ENCODE measurements at places on chromosomes 6 and 20.

- DNase-seq: no peak
Observed at GRCh38 chr6:164040994-164041393, 626.5 kb downstream of the QKI start.

- DNase-seq: no peak
Observed at GRCh38 chr6:166317261-166318212, 9.3 kb upstream of the PRR18 start.

GRCh38 chr6:37314487-37315156, 39.2 kb upstream of the RNF8 start:
- no peak for DNase-seq

DNA sequence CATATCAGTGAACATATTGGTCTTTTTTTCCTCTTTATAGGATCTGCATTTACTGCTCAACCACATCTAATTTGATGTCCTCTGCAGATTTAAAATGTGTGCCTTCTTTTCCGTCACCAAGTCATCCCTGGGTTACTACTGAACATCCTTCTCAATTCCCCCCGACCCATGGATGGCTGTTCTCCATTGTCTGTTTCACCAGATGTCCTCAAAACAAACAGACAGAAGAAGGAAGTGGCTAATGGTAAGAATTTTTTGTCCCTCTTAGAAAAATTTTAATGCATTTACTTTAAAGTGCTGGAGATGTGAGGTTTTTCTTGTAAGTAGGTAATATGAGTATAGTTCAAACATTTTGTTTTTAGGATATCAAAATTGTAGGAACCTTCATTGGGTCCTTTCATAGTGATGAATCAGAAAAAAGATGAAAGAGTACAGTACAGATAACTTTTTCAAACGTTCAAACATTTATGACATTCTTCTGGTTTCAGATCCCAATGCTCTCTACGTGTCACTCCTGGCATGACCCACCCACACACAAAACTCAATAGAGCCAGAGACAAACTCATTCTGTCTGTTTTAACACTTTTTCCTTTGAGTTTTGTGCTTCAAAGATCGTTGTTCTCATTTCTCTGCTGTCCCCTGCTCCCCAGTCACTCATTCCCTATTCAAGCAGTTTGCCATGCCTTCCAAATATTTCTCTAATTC, 276.4 kb downstream of the PRL start:
- no peak for DNase-seq

DNA sequence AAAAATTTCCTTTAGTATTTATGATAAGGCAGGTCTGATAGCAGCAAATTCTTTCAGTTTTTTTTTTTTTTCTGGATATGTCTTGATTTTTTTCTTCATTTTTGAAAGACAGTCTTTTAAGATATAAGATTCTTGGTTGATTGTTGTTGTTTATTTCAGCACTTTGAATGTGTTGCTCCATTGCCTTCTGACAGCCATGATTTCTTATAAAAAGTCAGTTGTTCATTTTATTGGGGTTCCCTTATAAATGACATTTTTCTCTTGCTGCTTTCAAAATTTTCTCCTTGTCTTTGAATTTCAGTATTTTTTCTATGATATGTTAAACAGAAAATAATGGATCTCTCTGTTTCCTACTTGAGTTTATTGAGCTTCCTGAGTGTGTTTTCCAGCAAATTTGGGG, 152.3 kb downstream of the ISM1 start:
- no peak for DNase-seq

- no peak for DNase-seq
Observed at GRCh38 chr6:72084992-72085569, 198.7 kb downstream of the RIMS1 start.

- no peak for DNase-seq
Observed at GRCh38 chr6:145809211-145809610, 5.4 kb downstream of the FBXO30 start.

DNA sequence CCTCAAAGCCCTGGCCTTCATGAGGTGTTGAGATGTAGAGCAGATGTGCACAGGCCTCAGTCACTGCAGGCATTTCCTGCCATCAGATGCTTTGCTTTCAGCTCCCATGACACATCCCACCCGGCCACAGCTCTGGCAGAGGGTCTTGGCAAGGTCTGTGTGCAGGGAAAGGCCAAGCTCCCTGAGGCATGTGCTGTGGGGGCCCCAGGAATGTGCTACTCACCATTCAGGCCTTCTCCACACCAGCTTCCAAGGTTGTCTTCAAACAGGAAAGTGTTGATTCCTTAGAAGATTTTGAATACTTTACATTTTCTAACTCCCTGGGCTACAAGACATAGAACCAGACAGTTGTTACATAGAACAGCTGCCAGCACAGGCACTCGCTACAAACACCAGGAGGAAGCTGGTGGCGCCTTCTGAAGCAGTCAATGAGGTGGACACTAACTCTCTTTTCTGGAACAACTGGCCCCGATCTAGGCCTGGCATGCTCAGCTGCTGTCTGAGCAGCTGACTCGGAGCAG, 27.8 kb downstream of the CASS4 start:
- DNase-seq: no peak
